Stimulated activated CD8-positive, alpha-beta memory T cell treated with anti-CD3 and anti-CD28 coated beads, Interleukin-4, amount 100 ng/mL, for 4 hours (primary cell): ENCODE measurements at places on chromosomes 6 and 20.

DNA sequence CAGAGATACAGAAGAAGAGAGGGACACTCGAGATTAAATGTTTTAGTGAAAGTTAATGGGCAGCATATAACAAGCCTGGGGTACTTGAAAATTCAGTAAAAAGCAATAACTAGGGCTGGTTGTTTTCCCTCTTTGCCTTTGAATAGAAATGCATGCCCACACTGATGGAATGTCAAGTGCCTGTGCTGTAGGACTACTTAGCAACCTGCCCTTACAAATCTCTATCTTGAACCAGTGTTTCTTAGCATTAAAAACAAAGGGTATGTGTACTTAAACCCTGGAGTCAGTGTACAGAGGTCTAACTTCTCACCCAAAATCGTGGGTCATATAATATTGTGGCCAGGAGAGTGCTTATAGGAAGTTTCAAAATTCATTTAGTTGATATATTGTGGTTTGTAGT is 37.1 kb downstream of the RNF144B start:
- DNase-seq = no peak

GRCh38 chr20:37524859-37525708 is 2.6 kb downstream of the BLCAP start:
- no peak for DNase-seq

- no peak for DNase-seq
Observed at GRCh38 chr20:45014671-45015415, 48.5 kb downstream of the STK4 start.

DNA sequence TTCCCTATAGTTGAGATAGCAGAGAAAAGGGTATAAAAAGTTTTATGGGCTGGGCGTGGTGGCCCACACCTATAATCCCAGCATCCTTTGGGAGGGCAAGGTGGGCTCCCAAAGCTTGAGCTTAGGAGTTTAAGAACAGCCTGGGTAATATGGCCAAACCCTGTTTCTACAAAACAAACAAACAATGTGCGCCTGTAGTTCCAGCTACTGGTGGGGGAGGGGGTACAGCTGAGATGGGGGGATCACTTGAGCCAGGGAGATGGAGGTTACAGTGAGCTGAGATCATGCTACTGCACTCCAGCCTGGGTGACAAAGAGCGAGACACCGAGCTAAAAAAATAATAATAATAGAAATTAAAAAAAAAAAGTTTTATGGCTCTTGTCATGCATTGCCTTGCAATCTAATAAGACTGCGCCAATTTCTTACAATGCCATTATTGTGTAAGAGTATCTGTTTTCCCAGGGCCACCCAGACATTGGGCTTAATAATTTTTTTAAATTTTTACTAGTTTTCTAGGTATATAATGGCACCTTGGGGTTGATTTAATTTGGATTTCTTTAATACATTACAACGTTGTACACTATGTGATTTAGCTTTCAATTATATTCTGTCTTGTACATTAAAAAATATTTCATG is 3.9 kb downstream of the ACSS2 start:
- DNase-seq = no peak

- DNase-seq = no peak
Observed at GRCh38 chr20:42295592-42295991, 677.4 kb upstream of the CHD6 start.

- no peak for DNase-seq
Observed at GRCh38 chr6:83514866-83515466, 2.6 kb downstream of the PRSS35 start.

- DNase-seq = no peak
Observed at GRCh38 chr6:92682516-92683398, 736.6 kb downstream of the EPHA7 start.

- DNase-seq = no peak
Observed at GRCh38 chr20:56587307-56588041, 41.6 kb upstream of the TFAP2C start.

DNA sequence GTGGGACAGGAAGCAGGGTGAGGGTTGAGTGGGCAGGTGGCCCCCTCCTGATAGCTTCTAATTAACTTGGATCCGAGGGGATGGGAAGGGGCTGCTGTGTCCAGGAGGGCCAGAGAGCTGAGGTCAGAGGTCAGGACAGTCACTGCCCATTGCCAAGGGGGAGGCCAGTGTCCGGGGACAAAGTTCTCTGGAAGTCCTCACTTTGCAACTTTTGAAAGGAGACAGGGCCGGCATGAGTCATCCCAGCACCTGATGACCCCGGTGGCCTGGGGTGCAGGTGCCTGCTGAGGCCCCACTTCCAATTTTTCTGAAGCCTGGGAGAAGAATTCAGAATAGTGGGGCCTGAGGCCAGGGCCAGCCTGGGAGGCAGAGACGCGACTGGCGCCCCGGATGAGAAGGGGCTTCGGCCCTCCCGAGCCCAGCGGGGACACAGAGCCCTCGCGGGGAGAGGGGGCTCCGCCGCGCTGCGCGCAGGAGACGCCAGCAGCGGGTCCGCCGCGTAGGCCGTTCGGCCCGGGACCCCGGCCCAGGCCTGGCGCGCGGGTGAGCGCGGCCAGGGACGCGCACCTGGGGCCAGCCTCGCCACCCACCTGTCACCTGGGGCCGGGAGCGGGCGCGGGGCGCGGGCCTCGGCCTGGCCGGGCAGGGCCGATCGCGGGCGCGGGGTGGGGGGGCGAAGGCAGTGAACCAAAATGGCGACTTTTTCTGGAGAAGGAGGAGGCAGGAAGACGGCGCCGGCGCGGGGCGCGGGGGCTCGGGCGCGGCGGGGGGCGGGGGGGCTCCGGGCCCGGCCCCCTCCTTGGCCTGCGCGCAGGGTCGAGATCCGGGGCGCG is 586 bp downstream of the ZNF512B start:
- no peak for DNase-seq

GRCh38 chr20:50569864-50570836 is 60.0 kb downstream of the PTPN1 start:
- DNase-seq = no peak

GRCh38 chr20:51267679-51268078 is 244.8 kb upstream of the KCNG1 start:
- no peak for DNase-seq
